NCI-H146 (cell line): ENCODE measurements at places on chromosomes 13 and 19.

- DNase-seq = peak; percentile 87
Observed at GRCh38 chr19:42184401-42184861, 33.0 kb downstream of the DEDD2 start.

GRCh38 chr19:15534957-15535864 lies 26.9 kb downstream of the CYP4F22 start:
- no peak for DNase-seq

DNA sequence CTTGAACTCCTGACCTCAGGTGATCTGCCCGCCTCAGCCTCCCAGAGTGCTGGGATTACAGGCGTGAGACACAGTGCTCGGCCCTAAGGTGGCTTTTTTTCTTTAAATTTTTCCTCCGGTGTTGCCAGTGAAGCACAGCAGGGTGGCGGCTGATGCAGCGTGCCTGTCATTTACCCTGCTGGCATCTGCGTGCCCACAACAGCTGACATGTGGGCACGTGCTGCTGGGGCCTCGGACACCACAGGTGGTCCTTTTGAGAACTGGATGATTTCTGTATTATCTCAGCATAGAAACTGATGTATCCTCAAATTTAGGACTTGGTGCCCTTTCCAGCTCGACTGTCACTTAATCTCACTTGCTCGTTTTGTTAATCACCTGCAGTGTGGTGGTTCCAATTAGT lies 31.2 kb upstream of the TEX29 start:
- no peak for DNase-seq

GRCh38 chr19:9041023-9041422 lies 30.8 kb upstream of the MUC16 start:
- no peak for DNase-seq

DNA sequence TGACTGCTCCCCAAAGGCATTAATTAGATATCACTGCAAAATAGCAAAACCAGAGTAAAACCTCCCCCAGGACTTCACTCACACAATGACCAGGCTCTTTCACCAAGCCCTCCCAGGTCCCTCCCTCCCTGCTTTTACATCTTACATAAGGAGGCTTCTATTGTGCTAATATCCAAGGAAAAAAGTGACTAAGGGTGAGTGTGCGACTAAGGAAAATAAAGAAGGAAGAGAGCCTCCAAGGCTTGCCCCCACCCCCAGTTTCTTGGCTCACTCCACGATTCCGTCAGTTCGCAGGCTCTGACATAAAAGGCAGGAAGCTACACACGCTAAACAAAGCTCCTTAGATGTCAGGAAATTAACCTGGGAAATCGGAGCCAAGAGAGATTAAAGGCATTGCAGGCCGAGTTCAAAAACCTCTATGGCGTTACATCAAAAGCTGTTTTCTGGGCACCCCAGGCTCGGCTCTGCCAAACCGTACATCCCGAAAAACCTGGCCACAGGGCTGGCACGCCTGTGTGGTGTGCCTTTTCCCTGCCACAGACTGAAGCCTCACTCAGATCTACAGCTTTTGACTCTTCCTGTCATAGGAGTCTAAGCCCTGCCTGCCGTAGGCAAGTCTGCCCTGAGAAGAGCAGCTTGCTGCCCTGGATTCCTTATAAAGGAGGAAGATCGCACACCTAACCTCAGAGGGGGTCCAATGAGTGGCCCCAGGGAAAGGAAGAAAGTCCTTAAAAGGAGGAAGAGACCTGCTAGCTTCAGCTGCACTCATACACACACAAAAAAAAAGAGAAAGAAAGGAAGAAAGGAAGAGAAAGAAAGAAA lies 67.0 kb upstream of the SERP2 start:
- DNase-seq = peak; percentile 76

- DNase-seq = no peak
Observed at GRCh38 chr13:70816853-70817252, 708.6 kb upstream of the KLHL1 start.

- DNase-seq = no peak
Observed at GRCh38 chr13:109447667-109448066, 338.7 kb downstream of the IRS2 start.

GRCh38 chr19:10006335-10006708 lies 4.0 kb downstream of the COL5A3 start:
- no peak for DNase-seq

DNA sequence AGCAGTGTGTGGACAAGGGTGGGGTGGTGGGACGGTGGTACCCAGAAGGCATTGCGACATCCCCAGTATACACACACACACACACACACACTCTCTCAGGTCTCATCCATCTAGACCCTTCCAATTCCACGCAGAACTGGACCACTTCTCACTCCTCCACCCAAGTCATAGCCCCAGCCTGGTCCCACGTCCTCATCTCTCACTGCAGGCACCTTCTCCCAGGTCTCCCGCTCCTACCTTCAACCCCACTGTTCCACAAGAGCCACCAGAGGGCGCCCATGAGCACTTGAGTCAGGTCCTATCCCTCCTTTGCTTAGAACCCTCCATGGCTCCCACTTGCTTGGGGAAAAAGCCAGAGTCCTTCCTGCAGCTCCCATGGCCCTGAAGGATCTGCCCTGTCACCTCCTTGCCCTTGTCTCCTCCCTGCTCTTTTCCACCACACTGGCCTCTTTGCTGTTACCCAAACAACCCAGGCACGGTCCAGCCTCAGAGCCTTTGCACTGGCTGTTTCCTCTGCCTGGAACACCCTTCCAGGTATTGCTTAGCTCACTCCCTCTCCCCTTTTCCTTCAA lies 62.6 kb downstream of the IER2 start:
- peak; percentile 58 for DNase-seq

- DNase-seq = no peak
Observed at GRCh38 chr19:32719611-32720059, at the start of gene TDRD12. Gene TDRD12 (plus strand): TSS chr19:32719767. CDS start chr19:32720073, 306 bp downstream.

DNA sequence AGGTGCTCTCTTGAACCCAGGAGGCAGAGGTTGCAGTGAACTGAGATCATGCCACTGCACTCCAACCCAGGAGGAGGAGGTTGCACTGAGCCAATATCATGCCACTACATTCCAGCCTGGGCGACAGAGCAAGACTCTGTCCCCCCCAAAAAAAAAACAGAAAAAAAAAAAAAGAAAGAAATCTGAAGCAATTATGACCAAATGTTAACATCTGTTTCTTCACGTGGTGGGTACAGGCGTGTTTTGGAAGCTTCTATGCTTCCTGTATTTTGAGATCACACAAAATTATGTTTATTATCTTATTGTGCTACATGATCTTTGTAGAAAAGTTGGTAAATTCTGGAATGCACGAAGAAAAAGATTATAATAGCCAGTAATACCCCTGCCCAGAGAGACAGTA lies 2.7 kb upstream of the ACP5 start:
- DNase-seq = no peak

DNA sequence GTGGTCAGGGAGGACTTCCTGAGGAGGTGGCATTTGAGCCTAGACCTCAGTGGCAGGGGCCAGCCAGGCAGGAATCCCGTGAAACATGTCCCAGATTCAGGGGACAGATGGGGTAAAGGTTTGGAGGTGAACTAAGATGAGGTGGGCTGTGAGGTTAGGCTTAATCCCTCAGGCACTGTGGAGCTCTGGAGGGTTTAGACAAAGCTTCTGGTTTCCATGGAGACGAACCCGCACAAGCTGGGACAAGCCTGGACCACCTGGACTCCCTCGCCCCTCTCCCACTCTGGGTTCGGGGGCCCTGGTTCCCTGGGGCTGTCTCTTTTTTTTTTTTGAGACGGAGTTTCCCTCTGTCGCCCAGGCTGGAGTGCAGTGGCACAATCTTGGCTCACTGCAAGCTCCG lies 15.7 kb downstream of the TJP3 start:
- DNase-seq = peak; percentile 34

GRCh38 chr13:95494082-95494681 lies 58.3 kb upstream of the CLDN10 start:
- DNase-seq = peak; percentile 79

DNA sequence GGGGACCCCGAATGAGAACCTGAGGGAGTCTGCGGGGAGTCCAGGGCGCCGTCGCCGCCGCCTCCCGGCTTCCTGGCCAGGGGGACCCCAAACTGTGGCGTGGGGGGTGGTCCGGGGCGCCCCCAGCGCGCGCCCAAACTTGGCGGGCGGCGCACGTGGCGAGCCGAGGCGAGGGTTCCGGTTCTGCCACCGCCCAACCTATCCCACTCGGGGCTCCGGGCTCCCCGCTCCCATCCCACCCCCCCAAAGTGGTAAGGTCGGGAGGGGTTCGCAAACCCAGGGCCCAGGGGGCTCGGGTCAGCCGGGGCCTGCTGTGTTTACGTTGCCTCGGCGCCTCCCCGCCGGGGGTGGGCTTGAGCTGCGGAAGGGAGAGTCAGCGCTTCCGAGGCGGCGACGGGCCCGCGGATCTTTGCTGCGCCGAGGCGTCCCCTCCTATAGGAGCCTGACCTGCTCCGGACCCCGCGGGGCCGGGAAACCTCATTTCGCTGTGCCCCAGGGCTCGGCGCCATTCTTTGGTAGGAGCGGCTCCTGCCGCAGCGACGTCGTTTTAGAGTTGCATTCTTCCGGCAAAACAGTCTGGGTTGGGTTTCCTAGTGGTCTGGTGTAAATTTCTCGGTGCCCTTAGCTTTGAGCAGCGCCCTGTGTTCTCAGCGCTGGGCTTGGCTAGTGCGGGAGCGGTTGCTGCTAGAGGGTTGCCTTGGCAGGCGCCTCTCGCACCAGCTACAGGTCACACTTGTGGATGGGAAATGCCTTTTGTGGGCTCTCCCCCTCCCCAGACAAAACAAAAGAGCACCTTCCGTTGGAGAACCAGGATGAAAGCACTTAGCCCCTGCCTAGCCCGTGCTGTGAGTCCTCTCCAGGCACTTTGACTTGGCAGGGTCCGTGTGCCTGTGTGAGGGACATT lies 1.2 kb downstream of the DAZAP1 start:
- DNase-seq = peak; percentile 33

GRCh38 chr13:114145722-114146121 lies 13.3 kb upstream of the RASA3 start:
- DNase-seq = no peak

DNA sequence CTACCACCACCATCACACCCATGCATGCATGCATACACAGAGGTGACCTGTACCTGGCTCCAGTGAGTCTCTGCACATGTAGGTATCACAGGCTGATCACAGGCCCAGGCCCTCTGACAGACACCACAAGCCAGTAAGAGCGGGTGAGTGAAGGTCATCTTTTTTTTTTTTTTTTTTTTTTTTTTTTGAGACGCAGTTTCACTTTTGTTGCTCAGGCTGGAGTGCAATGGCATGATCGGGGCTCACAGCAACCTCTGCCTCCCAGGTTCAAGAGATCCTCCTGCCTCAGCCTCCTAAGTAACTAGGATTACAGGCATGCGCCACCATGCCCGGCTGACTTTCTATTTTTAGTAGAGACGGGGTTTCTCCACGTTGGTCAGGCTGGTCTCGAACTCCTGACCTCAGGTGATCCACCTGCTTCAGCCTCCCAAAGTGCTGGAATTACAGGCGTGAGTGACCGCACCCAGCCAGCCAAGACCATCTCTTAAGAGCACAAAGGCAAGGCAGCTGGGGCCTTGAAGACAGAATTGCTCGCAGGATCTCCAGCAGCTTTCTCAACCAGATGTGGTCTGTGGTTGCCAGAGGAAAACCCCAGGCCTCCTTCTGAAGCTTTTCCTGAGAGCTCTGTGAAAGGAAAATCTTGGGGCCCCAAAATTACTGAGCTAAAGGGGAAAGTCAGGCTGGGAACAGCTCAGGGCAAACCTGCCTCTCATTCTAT lies 3.2 kb upstream of the NKG7 start:
- no peak for DNase-seq

- DNase-seq = no peak
Observed at GRCh38 chr19:14840206-14840605, 5.2 kb upstream of the OR7A5 start.

DNA sequence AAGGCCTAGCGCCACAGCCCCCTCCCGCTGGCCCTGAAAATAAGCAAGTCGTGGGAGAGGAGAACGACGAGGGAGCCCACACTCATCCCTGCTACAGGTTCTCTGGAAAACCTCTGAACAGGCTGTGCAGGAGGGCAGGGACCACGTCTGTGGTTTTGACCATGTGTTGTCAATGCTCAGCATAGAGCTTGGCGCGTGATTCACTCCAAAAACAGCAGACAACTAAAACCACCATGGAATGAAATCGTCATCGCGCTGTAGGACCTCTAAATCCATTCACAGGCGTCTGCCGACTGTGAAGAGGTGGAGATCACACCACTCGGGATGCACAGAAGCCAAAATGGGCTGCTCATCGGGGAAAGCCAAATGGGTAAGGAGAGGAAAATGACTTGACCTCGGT lies 121.3 kb downstream of the COL4A1 start:
- no peak for DNase-seq

DNA sequence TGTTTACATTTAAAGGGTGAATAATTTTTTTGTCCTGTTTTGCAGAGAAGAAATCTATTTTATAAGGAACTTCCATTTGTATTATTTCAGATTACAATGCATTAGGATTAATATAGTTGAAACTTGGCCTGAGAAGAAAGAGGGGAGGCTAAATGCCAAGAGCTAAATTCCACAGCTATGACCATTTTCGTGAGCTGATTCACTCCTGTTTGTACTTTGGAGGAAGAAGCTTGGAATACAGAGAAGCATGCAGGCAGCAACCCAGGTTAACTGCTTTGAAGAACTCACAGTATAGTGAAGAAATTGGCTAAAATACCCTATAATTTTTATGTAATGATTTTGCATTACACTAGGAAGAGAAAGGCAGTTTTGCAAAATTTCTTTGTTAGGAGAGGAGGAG lies 309.4 kb upstream of the KLF12 start:
- DNase-seq = no peak

- DNase-seq = peak; percentile 94
Observed at GRCh38 chr19:45499196-45500180, 1.2 kb downstream of the PPM1N start.

GRCh38 chr13:100608906-100609305 lies 20.3 kb upstream of the GGACT start:
- DNase-seq = no peak

- peak; percentile 77 for DNase-seq
Observed at GRCh38 chr13:112124141-112124540, 57.2 kb downstream of the SOX1 start.

GRCh38 chr19:54416695-54417491 lies 1.6 kb downstream of the TTYH1 start:
- no peak for DNase-seq

- DNase-seq = no peak
Observed at GRCh38 chr13:110070511-110071120, 236.3 kb downstream of the COL4A1 start.

DNA sequence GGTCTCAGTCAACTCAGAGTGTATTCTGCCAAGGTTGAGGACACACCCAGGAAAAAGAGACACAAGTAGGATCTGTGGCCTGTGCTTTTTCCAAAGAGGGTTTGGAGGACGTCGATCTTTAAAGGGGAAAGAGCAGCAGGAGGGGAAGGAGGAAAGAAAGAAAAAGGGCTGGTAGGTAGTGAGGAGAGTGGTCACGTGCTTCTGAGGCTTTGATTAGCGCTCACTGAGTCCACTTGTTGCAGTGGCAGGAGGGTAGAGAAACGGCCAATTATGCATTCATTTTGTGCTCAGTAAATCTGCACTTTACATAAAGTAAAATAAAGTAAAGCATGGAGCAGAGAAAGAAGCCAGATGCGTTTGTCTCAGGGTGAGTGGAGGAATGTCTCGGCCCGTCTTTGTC lies 126.0 kb upstream of the VSTM2B start:
- no peak for DNase-seq
